CD4-positive, alpha-beta T cell treated with Interleukin-2 at 100 ng/mL for 4 hours (primary cell): ENCODE measurements at places on chromosomes 1 and 21.

- no peak for DNase-seq
These were observed 155.2 kb downstream of the DMRTA2 start for GRCh38 chr1:50268049-50268448.

- no peak for DNase-seq
These were observed 864.0 kb downstream of the KCNT2 start for GRCh38 chr1:195744256-195744655.

DNA sequence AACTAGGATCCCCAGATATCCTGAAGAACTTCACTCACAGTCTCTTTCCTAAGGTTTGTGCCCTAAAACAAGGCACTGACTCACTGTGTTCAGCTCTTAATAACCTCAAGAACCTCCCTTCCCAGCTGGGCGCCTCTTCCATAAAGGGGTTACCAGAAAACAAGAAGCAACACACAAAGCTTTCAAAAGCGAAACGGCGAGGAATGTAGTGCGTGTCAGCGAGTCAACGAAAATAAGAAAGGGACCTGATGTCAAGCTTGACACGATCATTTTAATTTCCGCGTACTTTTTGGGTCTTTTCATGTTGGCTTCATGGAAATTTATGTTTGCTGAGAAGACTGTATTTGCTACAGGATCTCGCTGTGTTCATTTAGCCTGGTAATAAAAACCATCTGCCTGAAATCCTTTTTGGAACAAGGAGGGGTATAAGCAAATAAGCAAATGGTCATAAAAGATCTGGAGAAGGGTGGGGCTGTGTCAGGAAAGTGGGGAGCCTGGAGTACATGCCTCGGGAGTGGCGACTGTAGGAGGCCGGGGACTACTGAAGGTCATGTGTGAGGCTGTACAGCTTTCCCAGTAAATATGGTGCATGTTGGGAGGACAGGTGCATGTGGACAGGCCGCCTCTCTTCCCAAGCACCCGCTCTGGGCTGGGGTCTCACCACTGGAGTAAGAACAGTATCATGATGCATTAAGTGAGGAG lies 11.4 kb upstream of the CLDN14 start:
- DNase-seq = no peak

GRCh38 chr1:162709870-162710269 lies 77.6 kb downstream of the DDR2 start:
- DNase-seq = no peak

- no peak for DNase-seq
These were observed 1.0 kb downstream of the RER1 start for GRCh38 chr1:2392686-2393085.

- DNase-seq = no peak
These were observed 24.8 kb downstream of the COQ8A start for GRCh38 chr1:226964611-226965486.

DNA sequence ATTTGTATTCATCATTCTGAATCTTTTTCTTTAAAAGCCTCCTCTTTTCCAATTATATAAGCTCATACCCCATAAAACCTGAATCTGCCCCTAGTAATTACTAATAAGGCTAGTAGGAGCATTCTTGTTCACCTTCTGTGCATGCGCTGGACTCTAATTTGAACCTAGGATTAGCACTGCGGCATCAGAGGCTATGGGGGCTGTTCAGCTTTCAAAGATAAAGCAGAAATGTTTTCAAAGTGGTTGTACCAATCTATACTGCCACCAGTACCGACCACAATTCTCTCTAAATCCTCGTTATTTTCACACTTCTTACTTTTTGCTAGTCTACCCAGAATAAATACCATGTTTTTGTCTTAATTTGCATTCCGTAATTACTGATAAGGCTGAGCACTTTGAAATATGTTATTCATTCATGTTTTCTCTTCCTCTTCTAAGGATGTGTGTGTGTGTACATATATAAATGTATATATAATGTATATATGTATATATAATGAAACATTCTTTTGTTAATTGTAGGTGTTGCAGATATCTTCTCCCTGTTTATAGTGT lies 1.6 kb upstream of the DDX59 start:
- no peak for DNase-seq

DNA sequence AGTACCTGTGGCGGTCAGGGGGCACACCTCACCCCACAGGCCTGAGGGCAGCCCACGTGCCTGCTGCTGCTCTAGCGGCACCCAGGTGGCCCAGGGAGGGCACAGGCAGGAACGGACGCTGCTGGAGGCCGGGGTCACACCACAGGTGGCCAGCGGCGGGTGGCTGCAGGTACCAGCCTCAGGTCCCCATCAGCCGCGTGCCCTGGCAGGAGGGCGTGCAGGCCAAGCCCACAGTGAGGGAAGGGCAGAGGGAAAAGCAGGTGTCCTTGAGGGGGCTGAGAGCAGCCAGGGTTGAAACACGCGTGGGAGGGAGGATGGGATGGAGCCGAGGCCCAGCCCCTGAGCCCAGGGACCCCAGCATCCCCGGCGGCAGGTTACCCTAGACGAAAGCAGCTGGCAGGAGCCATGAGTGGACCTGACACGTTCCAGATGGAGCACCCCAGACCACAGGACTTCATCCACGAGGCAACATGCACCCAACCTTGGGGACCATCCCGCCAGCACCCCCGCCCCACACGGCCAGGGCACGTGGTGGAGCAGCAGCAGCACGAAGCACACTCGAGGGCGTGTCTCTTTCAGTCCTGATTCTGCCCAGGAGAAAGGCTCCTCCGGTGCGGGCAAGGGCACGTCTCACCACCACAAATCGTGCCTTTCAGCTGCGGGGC lies 3.7 kb downstream of the SLC19A1 start:
- DNase-seq = no peak
